ENCODE measurements at places on chromosomes 12 and 14.

DNA sequence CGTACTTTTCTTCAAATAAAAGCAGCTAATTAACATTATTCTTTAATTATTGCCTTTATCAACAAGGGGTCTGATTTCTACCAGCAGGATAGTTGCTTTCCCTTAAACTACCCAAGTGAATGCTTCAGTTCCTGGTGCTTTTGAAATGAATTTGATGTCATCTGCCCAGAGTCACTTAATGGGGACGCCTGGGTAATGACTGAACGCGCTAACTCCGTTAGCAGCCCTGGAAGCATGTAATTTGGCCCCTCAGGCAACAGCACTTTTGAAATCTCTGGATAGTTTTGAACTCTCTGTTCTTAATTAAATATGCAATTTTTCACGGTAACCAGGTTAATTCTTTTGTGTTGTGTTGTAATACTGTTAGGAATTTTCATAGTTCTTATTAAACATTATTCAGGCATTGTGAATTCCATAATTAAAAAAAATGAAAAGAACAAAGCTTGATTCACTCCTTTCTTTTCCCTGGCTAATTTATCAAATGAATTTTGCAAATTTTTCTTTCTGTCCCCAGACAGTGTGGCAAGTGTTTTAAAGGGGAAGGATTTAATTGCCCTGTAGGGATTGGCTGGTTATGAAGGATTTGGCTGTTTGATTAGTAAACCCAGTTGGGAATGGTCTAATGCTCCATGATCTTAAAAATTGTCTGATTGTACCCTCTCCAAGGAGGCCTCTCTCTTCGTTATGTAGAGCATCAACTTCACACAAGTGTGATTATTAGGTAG, 137.5 kb upstream of the MYL2 start:
- no peak for DNase-seq

DNA sequence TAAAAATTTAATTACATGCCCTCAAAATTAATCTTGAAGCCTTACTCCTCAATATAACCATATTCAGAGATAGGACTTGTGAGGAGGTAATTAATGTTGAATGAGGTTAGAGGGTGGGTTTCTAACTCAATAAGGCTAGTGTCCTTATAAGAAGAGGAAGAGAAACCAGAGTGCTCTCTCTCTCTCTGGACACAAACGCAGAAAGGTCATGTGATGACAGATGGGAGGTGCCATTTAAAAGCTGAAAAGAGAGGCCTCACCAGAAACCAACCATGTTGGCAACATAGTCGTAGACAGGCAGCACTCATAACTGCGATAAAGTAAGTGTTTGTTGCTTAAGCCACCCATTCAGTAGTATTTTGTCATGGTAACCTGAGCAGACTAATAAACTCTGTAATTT, 378.5 kb upstream of the LMO3 start:
- DNase-seq, result no peak

DNA sequence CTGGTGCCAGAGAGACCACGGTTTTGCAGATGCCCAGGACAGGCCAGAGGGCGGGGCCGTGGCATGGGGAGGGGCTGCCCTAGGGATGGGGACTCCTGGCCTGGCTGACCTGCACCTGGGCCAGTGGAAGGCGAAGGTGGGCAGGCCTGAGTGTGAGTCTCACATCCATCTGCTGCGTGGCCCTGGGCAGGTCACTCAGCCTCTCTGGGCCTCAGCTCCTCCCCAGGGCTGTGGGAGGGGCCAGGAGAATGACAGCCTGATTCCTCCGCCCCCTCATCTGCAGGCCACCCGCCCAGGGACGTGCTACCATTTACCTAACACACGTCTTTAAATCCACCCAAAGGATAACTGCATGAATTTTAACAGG, 90.9 kb downstream of the GALNT9 start:
- no peak for DNase-seq

GRCh38 chr12:113299619-113300237, 35.2 kb downstream of the SLC8B1 start:
- DNase-seq, result peak; percentile 29

DNA sequence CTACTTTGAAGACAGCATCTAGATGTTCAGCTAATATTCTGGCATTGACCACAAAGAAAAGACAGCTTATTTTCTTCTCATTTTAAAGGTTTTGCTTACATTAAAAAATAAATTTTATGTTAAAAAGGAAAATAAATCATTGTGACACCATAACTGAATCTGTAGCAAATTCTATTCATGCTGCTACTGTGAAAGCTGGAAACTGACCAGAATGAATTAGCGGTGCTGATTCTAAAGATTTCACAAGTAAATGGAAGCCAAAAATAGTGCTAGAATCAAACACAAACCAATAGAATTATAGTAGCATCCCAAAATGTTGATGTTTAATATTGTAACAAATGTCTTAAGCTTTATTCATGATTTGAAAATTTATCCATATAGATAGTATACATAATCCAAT, 850.0 kb upstream of the FBXO33 start:
- DNase-seq, result no peak

DNA sequence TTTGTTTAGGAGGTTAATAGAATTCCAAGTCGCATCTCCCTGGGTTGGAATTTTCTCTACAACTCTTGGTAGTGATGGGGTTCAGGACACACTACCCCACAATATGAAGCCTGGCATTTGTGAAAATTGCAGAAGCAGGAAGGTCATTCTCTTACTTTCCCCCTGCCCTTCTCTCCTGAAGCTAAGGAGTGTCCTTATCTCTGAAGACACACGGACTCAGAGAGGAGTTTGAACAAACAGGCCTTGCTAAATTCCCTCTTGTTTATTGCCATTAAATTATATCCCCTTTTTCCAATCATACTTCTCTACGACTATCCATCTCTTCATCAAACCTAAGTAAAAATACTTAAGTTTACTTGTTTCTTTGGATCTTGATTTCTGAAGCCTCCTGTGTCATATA, 443.0 kb downstream of the RAD51B start:
- no peak for DNase-seq

GRCh38 chr12:106282457-106283097, 20.0 kb upstream of the TCP11L2 start:
- no peak for DNase-seq

- no peak for DNase-seq
These were observed 198.7 kb upstream of the EEA1 start for GRCh38 chr12:93127582-93128331.

DNA sequence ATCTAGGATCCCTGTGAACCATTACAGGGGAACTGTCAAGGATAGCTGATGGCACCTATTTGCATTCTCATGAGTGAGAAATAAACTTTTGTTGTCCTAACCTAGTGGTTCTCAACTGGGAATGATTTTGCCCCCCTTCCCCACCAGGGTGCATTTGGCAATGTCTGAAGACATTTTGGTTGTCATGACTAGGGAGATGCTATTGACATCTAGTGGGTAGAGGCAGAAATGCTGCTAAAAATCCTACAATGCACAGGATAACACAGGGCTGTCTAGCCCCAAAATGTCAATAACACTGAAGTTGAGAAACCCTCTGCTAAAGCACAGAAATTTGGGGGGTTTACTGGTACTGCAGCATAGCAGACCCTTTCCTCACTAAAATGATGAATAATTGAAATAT, 140.9 kb upstream of the SRRM4 start:
- no peak for DNase-seq

- no peak for DNase-seq
These were observed 457.0 kb downstream of the SLC6A15 start for GRCh38 chr12:84455598-84455997.

GRCh38 chr12:118544569-118544968, 168.2 kb downstream of the SUDS3 start:
- DNase-seq, result no peak

DNA sequence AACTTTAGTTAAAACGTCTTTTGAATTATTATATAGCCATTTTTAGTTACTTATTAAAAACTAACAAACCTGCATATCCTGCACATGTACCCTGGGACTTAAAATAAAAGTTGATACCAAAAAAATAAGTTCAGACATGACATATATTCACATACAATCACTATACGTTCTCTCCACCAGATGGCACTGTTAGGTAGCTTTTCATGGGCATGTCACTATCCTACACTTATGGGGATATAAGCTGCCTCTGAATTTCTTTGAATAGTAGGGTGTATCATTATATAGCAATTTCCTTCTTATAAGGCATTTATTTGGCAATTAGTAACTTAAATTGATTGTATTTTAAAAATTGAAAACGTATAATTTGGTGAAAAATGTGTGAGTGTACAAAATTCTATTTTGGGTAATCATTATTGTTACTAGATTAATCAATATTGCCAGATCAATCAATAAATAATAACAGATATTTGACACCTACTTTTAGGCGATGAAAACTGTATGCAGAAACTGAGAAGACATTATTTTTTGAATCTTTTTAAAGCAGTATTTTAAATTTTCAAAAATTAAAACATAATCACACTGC, 31.8 kb upstream of the OR10A7 start:
- no peak for DNase-seq
